Left lobe of liver (tissue), 2 donors: ENCODE measurements at places on chromosomes 1 and 21. TPM values are rescaled to one million over a fixed set of nuclear protein-coding genes. Genes with fewer than 3 reads are reported as not detected.

DNA sequence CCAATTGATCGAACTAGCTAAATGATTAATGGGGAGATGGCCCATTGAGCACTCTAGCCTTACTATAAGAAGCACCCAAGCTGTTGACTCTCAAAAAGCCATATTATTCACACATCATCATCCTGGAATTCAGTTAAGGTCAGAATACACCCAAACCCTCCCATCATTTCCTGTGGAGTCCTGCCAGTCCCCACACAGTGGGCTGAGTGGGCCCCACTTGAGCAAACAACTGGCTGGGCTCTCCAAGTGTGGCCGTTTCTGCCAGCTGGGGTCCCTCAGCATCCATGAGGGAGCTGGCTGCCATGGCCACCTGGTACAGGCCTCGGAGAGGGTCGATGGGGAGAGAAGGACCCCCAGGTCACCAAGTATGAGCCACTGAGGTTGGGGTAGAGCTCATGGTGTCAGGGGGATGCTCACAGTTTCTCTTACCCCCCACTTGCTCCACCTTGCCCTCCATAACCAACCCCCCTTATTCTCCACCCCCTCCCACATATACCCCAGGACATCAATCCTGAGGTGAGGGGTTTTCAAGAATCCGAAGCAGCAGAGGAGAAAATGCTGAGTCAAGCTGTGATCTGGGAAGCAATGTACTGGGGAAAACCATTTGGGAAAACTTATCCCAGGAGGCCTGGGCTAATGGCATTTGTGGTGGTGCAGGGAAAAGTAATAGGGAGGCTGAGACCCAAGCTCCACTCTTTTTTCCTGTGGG lies 60.3 kb downstream of the UBE2T start:
- no peak for DNase-seq

PLK3 gene
- total RNA-seq, result 2.3 TPM

MCM3AP gene
- total RNA-seq, result 46.9 TPM

BRDT gene
- total RNA-seq, result not detected

GBP3 gene
- 4.3 TPM for total RNA-seq
